Body of pancreas (tissue), 4 donors: ENCODE measurements at places on chromosomes 16 and 17. TPM values are rescaled to one million over a fixed set of nuclear protein-coding genes. Genes with fewer than 3 reads are reported as not detected.
A peak's percentile ranks its signal among the peaks of the same experiment; 100 is the strongest.

DUXB gene
- total RNA-seq: not detected

MFSD6L gene
- total RNA-seq: 3.9 TPM

GLIS2 gene
- 6.0 TPM for total RNA-seq

CORO6 gene
- 2.3 TPM for total RNA-seq

- peak; percentile 20 for DNase-seq
Measured at GRCh38 chr16:51951668-51952298, 595.2 kb downstream of the TOX3 start.

DNA sequence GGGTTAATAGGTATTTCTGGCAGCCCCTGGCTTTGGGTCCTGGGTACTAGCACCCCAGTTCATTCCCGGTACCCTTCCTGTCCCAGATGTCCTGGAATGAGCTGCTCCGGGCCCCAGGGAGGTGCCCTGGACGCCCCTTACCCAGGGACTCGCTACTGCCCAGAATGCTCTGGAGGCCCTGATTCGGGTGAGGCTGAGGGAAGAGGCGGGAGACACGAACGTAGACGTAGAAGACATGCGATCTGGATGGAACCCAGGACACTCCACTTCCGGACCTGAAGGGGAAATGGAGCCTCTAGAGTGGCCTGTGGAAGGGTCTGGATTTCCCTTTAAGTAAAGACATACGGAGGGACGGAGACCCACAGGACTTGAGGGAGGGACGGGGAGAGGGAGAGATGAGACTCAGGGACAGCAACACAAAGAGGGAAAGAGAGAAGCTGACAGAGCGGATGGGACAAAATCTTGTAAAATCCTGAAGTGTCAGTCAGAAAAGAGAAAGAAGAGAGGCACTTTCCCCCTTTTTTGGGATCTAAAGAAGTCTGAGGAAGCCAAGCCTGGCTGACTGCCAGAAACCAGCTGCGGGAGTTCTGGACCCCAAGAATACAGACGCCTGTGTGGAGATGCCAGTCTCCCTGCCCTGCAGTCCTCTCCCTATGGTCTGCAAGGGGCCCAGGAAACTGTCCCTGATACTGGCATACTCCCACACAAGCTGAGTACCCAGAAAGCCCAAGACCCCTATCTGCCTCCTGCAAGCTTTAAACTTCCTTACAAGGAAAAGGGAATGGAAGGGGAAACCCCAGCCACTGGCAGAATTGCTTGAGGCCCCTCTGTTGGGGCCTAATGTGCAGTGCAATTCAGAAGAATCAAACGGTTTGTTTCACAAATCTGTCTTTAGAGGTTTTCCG is 1.0 kb upstream of the HOXB13 start:
- DNase-seq: no peak

DNA sequence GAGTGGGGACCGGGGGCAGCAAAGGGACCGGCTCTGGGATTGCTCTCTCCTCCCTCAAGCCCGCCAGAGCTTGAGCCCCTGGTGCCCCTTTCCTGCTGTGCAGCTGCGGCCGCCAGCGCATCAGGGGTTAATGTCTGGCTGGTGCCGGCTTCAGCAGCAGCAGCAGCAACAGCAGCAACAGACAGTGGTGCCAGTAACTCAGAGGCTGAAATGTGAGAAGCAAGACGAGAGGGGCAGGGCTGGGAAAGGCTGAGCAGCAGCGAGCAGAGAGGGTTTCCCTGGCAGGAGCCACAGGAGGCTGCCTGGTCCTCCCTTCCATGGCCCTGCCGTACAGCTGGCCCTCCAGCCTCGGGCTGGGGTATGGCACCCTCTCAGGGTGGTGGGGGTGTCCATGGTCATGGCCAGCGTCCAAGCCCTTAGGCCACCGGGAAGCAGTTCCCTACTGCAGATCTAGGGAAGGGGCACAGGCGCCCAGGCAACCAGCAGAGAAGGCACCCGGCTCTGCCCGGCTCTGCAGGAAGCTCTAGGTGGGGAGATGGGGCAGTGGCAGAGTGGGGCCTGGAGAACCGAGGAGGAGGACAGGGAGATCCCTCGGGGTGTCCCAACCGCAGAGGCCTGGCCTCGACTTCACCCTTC is 21.1 kb upstream of the TFAP4 start:
- DNase-seq: peak; percentile 66

- no peak for DNase-seq
Measured at GRCh38 chr17:1362964-1363363, 37.1 kb downstream of the YWHAE start.

GRCh38 chr17:78705071-78705470 is 77.0 kb downstream of the CYTH1 start:
- no peak for DNase-seq

DNA sequence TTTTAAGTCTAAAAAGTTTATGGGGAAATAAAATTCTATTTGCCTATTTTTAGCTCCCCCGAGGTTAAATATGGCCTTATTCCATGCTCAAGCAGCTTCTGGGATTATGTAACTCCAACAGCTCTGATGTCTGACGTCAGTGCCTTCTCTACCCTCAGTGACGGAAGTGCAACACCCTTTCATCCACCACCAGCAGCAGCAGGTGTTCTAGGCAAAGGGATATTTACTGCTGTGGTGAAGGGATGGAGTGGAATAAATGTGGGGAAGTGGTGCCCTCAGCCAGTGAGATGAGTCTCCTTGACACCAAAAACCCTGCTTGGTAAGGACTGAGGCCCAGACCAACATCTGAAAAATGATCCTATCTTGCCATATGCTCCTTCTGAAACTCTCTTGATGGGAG is 247.4 kb downstream of the SHISA9 start:
- DNase-seq: no peak

DNA sequence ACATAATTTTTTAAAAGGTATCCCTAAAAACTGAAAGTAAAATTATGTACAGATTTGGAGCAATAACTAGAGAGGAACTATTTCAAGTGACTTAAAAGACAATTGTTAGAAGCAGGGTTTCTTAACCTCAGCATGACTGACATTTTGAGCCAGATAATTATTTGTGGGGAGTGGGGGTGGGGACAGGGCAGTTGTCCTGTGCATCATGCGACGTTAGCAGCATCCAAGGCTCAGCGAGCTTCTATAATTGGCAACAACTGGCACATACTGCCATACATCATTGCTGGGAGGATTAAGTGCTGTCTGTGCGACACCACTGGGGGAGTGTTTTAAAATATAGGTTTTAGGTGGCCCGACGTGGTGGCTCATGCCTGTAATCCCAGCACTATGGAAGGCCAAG is 27.1 kb downstream of the GABARAPL2 start:
- no peak for DNase-seq

DNA sequence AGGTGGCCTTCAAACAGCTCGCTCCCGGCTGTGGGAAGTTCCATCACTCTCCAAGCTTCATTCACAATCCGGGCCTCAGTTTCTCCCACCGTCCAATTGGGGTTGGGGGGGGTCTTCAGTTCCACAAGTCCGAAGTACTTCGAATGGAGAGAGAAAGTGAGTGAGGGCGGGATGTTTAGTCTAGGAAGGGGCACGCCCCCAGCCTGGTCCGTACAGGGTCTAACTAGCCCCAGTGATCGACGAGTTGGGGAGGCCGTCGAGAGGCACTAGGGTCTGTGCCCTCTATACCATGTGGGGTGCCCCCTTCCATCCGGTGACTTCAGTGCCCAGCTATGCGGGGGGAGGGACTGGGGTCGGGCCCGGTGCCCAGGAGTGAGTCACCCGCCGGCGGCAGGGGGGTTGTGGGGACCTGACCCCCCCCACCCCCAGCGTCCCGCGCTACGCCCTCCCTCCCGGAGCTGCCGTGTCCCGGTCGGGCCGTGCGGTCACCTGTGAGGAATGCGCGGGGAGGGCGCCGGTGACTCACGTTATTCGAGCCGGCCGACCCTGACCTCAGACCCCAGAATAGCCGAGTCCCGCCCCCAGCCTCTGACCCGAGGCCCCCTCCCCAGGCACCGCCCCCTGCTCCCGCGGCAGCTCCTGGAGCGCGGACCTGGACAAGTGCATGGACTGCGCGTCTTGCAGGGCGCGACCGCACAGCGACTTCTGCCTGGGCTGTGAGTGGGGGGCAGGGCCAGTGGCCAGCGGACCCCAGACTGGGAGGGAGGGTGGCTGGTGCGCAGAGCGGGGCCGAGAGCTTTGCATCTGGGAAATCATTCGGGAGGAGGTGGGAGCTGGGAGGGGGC is 658 bp downstream of the TNFRSF12A start:
- peak; percentile 98 for DNase-seq

DNA sequence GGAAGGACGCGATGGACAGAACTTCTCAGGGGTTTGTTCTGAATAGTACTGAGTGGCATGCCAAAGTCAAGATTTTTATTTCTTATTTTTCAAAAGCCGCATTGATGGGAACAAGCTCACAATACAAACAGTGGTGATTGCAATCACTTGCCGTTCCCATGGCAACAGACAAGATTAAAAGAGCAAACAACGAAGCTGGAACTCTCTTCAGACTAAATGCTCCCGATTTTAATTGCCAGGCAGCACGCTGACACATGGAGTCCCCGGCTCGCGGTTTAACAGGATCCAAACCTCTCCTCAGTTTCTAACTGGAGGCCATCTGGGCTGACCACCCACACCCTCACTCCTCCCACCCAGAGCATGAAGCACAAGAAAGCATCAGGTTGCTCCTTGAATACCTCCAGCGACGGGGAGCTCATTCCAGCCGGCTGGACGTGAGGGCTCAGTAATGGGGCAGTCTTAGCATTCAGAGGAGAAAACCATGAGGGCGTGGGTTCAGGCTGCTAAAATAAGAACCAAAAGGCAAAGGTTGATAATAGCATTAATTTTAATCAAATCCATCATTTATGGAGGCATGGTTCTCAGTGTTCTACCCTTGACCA is 41.5 kb downstream of the AIPL1 start:
- DNase-seq: peak; percentile 40

- no peak for DNase-seq
Measured at GRCh38 chr17:10325031-10325695, 47.6 kb downstream of the MYH13 start.

DNA sequence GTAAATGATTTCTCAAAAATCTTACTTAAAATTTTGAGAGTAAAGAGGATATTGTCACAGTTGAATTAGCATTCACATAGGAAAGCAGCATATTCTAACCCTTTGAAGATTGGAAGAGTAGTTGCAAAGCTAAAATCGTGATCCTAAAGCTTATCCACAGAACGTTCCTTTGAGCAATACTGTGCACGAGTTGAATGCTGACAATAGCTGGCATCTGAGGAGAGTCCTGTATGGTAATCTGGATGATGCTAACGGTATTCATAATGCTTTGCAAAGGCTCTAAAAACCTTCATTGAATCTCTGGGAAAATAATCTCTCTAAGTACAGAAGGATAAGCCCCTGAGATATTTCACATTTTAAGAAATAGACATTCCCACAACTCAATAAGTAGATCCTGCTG is 354.6 kb downstream of the CDH8 start:
- DNase-seq: no peak
